GF-D8 (cell line): ENCODE measurements at places on chromosomes 3 and 15.

GRCh38 chr3:135491491-135492205 lies 473.9 kb upstream of the PPP2R3A start:
- no peak for DNase-seq

DNA sequence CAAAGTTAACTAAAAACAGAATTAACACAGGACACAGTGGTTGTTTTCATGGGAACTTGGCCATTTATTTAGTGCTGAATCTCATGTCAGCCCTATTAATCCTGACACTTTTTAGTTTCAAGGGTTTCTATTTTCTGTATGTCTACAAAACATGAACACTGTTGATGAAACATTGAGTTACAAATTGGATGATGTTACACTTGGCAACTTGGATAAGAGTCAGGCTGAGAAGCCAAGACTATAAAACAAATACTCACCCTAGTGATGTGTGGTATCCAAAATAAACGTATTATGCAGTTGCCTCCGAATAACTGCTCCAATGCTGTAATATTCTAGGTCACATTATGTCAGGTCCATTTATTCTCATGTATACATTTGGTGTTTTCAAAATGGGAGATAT lies 349.6 kb downstream of the ZIC1 start:
- no peak for DNase-seq

DNA sequence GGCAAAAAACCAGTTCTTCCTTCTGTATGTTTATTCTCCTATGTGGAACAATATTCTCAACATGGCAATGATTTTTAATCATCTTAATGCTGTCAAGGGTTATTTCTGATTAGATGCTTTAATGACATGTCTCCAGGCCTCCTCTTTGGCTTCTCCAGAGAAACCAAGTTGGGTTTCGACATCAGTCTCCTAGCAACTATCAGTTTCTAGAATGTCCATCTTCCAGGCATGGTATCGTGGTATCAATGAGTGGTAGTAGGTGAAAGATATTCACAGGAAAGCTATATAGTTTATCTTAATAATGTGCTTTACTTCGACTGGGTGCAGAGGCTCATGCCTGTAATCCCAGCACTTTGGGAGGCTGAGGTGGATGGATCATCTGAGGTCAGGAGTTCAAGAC lies 128.5 kb downstream of the C3orf70 start:
- DNase-seq = no peak

- DNase-seq = no peak
Observed at GRCh38 chr3:109073116-109073515, 44.8 kb downstream of the MORC1 start.

GRCh38 chr3:196968233-196969133 lies at the start of gene PIGZ:
PIGZ (minus strand) TSS chr3:196968833; CDS start chr3:196952031, 16,802 bp downstream.
- peak; percentile 13 for DNase-seq

DNA sequence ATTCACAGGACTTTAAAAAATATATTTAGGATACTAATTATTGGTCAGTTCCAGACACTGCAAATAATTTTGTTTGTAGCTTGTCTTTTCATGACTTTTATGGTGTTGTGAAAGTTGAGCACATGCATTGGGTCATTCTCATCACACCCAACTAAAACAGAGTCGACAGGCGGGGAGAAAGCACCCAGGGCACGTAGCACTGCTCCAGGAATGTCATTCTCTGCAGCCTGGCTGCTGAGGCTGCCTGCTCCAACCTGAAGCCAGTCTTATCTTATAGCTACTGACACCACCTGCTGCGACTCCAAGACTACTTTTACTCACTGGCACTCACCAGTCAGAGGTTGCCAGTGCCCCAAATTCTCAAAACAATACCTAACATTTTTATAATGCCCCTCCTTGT lies 56.9 kb downstream of the ACAD9 start:
- no peak for DNase-seq
